Stimulated activated effector memory CD8-positive, alpha-beta T cell treated with anti-CD3 and anti-CD28 coated beads, Interleukin-12 subunit alpha, Interleukin-12 subunit beta, amount 100 ng/mL, for 72 hours (primary cell): ENCODE measurements at places on chromosomes 16 and 17.

DNA sequence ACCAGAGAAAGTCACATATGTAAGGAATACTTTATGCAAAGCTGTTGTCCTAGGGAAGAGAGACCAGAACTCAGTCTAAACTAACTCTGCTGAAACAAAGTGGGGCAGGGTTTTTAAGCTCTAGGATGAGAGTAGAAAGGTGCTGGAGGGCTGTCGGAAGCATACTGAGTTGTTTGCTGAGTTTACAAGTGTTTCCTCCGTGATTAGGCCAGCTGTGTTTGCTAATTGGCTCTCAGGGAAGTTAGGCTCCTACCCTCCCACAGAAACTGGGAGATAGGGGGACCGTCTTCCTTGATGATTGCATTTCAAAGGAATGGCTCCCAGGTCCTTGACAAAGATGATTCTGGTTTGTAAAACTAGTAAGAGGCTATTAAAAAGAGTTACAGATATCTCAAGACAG, 24.4 kb upstream of the CRYM start:
- no peak for DNase-seq

DNA sequence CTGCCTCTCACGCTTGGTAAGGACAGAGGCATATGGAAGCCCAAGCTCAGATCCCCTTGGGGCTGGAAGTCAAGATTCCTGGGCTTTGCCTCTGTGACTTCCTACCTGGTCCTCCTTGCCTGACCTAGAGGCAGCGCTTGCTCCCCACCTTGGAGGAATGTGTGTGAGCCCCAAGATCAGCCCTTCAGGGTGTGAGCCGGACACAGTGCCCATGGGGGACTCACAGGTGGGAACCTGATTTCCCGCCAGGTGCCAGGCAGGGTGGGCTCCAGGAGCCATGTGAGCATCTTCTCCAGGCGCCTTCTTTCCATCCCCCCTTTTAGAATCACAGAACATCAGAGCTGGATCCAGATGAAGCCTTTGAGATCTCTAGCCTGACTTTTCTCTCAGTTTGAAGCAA, 10.2 kb downstream of the CD300LG start:
- DNase-seq, result no peak

DNA sequence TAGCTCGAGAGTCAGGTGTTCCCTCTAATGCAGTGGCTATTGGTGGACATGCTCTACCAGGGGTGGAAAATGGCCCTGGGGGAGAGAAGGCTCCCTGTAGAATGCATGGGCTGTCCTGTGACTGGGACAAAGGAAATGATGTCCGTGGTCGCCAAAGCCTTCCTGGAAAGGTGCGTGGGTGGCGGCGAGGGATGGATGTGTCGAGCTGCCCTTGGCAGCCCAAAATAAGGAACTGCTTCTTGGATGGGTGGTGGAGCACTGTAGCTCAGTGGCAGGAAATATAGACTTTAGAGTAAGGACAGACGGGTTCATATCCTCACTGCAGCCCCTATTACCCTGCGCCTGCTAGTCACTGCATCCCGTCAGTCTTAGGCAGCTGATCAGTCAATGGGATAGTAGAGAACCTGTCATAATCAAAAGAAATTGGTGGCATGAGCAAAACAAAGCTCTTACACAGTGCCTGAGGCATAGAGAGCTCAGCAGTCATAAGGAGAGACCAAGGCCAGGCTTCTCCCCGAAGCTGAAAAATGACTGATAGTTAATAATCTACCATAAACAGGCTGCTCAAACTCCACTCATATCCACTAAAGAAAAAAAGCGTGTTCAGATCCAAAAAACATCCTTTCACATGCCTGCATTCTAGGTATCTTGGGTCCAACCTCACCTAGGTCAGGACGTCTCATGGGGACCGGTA, 123.5 kb upstream of the PLCG2 start:
- DNase-seq, result no peak

DNA sequence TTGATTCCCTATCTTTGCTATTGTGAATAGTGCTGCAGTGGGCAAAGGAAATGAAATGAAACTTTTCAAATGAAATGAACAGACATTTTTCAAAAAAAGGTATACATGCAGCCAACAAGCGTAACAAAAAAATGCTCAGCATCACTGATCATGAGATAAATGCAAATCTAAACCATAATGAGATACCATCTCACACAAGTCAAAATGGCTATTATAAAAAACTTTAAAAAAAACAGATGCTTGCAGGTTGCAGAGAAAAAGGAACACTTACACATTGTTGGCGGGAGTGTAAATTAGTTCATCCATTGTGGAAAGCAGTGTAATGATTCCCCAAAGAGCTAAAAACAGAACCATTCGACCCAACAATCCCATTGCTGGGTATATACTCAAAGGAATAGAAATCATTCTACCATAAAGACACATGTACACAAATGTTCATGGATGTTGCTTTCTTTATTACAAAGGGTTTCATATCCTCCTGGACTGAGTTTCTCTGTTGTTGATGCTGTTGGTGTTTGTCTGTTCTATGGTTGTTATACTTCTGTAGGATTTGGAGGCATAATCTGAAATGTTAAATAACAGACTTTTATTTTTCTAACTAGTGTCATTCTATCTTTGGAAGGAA, 99.3 kb upstream of the SOX9 start:
- no peak for DNase-seq

GRCh38 chr16:7524419-7524818, 191.8 kb downstream of the RBFOX1 start:
- DNase-seq, result no peak

DNA sequence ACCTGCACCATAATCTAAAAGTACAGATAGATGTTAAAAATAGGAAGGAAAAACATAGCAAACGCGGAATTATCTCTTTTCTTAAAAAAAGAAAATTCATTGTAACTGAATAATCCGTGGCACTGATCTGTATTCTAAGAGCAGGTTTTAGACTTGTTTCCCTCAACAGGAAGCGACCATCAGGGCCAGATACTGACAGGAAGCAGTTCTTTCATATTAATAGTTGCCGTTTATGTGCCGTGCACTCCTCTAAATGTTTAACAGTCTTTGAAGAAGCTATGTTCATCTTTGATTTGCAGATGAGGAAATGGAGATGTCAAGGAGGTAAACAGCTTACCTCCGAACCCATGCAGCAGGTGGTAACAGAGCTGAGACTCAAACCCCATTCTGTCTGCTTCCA, 23.6 kb downstream of the DYNLRB2 start:
- DNase-seq, result no peak

GRCh38 chr16:73323880-73324279, 276.0 kb upstream of the ZFHX3 start:
- DNase-seq, result no peak

DNA sequence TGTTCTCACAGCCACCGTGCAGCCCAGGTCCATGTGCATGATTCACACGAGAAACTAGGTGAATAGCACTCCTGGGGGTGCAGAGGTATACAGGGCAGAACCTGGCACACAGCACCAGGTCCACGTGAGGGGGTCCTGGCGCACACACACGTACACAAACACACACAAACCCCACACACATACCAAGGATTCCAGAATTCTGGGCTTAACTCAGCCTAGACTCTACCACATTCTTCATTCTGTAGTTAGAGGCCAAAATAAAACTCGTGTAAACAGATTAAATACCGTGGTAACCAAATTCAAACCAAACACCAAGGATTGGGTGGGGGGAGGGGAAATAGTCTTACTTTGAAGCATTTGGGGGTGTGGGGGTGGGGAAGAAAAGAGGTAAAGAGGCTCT, 58.5 kb downstream of the XYLT1 start:
- DNase-seq, result no peak

GRCh38 chr17:9266031-9266680, 244.8 kb downstream of the NTN1 start:
- no peak for DNase-seq

- DNase-seq, result no peak
These were observed 206.2 kb downstream of the CCDC182 start for GRCh38 chr17:57538736-57539456.
